ENCODE measurements at places on chromosomes 5 and 9.

- no peak overlapping the region for H3K27ac ChIP-seq
- DNase-seq = no peak
- H3K36me3 ChIP-seq = peaks cover 10% of the 10 kb centered on the region
- H3K4me1 ChIP-seq = peaks cover 25% of the 10 kb centered on the region
- no peak overlapping the region for H3K4me3 ChIP-seq
- H3K27me3 ChIP-seq = no peaks in the 10 kb centered on the region
Measured at GRCh38 chr5:16467363-16468219, 2.0 kb upstream of the ZNF622 start.

GRCh38 chr5:112634166-112634565, 103.5 kb upstream of the APC start:
- DNase-seq = no peak
- H3K27ac ChIP-seq = no peak overlapping the region
- H3K27me3 ChIP-seq = peaks cover 3% of the 10 kb centered on the region

GRCh38 chr5:84682531-84682930, 297.9 kb upstream of the EDIL3 start:
- H3K36me3 ChIP-seq = no peaks in the 10 kb centered on the region
- no peaks in the 10 kb centered on the region for H3K4me1 ChIP-seq
- no peak overlapping the region for H3K27ac ChIP-seq
- no peak overlapping the region for H3K4me3 ChIP-seq
- DNase-seq = no peak

- H3K4me3 ChIP-seq = no peak overlapping the region
- no peak overlapping the region for H3K27ac ChIP-seq
- DNase-seq = no peak
- H3K36me3 ChIP-seq = no peaks in the 10 kb centered on the region
Measured at GRCh38 chr9:117095081-117095480, 319.8 kb downstream of the ASTN2 start.

DNA sequence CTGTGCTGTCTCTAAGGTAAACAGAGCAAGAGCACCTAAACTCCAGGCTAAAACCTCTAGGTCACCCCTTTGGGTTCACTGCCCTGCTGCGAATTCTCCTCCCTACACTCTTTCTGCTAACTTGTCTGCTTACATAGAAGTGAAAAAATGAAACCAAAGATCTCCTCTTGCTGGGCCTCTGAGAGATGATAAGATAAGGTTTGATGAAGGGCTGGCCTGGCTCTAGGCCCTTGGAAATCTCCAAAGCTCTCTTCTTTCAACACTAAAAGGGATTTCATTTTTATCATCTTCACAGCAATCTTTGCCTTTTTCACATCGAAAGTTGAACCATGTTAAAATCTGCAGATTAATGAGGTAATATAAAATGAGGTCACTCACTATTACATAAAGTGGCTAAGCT, 450.8 kb upstream of the TLE4 start:
- H3K4me1 ChIP-seq = no peaks in the 10 kb centered on the region
- no peak overlapping the region for H3K27ac ChIP-seq
- no peak overlapping the region for H3K4me3 ChIP-seq
- H3K36me3 ChIP-seq = no peaks in the 10 kb centered on the region
- DNase-seq = no peak

DNA sequence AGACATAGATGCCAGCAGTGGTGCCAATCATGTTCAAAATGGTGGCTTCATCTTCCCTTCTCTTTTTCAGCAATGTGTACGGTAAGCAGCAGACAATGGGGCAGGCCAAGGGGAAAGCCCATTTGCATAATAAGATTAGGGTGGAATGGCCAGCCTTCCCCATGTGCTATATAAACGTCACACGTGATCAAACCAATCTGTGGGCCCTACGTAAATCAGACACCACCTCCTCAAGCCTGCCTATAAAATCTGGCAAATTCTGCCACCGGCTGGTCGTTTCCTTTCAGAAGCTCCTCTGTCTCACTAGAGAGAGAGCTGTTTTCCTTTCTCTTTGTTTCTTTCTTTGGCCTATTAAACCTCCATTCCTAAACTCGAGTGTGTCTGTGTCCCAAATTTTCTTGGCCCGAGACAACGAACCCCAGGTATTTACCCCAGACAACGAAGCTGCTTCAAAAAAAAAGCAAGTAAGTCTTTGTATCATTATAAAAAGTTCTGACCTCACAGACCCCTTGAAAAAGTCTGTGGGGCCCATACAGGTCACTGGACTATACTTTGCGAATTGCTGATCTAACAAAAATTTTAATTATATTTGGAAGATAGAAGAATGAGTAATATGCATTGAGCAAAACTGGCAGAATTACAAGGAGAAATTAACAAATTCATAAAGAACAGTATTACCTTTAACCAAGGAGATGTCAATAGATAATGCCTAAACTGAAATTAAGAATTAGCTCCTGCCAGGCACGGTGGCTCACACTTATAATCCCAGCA, 15.2 kb downstream of the ZBTB5 start:
- no peaks in the 10 kb centered on the region for H3K4me1 ChIP-seq
- no peak overlapping the region for H3K4me3 ChIP-seq

DNA sequence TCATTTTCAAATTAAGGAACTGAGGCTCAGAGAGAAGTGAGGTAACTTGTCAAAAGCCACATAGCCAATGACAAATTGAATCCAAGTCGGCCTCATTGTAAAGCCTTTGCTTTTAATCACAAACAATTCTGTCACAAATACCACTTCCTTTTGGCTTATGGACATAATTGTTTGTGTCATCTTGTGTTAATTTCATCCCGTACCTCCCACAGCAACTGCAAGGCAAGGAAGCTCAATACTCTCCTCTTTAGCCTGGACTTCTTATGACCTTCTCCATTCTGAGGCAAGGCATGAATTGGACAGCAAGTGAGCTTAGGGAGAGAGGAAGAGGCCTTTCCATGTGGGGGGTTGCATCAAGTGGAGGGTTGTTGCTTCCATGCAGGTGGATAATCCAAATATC, 62.2 kb upstream of the SLC2A8 start:
- no peak overlapping the region for H3K4me3 ChIP-seq
- no peak overlapping the region for H3K27ac ChIP-seq
- no peaks in the 10 kb centered on the region for H3K27me3 ChIP-seq
- DNase-seq = no peak
- H3K4me1 ChIP-seq = no peaks in the 10 kb centered on the region

GRCh38 chr5:11363631-11364178, 540.5 kb downstream of the CTNND2 start:
- H3K36me3 ChIP-seq = no peaks in the 10 kb centered on the region
- H3K4me1 ChIP-seq = no peaks in the 10 kb centered on the region
- H3K4me3 ChIP-seq = no peak overlapping the region
- no peak overlapping the region for H3K27ac ChIP-seq
- DNase-seq = no peak

GRCh38 chr9:83019246-83019645, 43.7 kb downstream of the RASEF start:
- H3K27me3 ChIP-seq = no peaks in the 10 kb centered on the region
- H3K4me1 ChIP-seq = no peaks in the 10 kb centered on the region
- H3K27ac ChIP-seq = no peak overlapping the region

- H3K27me3 ChIP-seq = no peaks in the 10 kb centered on the region
- H3K4me1 ChIP-seq = peaks cover 29% of the 10 kb centered on the region
- DNase-seq = no peak
- H3K36me3 ChIP-seq = peaks cover 61% of the 10 kb centered on the region
Measured at GRCh38 chr5:448766-449090, 5.8 kb downstream of the EXOC3 start.

DNA sequence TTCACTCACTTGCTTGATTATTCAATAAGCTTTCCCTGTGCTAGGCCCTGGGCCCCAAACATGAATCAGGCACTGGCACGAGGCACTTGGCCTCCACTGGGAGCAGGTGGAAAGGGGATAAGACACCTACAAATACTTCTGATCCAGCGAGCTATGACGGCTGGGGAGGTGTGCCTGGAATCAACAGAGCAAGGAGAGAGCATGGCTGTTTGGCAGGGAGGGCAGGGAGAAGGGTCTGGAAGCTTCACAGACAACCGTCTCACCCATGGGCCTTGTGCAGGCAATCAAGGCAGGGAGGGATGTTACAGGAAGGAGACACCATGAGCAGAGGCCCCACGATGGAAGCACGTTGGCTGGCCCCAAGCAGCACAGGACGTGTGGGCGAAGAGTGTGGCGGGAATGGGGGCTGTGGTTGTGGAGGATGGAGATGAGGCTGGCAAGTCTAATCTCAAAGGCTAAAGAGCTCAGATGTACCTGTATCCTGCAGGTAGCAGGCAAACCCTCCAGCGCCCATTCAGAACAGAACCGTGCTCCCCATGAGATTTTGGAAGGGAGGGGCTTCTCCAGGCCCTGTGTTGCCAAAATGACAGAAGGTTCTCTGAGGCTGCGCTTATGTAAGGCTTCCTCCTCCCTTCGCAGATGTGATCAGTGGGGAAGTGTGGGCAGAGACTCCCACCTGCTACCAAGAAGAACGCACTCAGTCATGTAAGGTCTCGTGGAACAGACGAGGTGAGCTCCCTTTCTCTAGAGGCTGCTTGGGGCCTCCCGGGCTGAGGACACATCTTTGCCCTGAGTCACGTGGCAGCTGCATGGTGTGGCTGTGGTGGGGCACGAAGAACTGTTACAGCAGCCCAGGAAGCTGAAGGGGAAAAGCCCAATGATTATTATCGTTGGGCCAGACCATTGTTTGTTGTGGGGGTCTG, 189.7 kb downstream of the DAB2IP start:
- no peaks in the 10 kb centered on the region for H3K36me3 ChIP-seq
- no peak for DNase-seq
- no peaks in the 10 kb centered on the region for H3K27me3 ChIP-seq
- no peak overlapping the region for H3K27ac ChIP-seq
- no peak overlapping the region for H3K4me3 ChIP-seq
- no peaks in the 10 kb centered on the region for H3K4me1 ChIP-seq

DNA sequence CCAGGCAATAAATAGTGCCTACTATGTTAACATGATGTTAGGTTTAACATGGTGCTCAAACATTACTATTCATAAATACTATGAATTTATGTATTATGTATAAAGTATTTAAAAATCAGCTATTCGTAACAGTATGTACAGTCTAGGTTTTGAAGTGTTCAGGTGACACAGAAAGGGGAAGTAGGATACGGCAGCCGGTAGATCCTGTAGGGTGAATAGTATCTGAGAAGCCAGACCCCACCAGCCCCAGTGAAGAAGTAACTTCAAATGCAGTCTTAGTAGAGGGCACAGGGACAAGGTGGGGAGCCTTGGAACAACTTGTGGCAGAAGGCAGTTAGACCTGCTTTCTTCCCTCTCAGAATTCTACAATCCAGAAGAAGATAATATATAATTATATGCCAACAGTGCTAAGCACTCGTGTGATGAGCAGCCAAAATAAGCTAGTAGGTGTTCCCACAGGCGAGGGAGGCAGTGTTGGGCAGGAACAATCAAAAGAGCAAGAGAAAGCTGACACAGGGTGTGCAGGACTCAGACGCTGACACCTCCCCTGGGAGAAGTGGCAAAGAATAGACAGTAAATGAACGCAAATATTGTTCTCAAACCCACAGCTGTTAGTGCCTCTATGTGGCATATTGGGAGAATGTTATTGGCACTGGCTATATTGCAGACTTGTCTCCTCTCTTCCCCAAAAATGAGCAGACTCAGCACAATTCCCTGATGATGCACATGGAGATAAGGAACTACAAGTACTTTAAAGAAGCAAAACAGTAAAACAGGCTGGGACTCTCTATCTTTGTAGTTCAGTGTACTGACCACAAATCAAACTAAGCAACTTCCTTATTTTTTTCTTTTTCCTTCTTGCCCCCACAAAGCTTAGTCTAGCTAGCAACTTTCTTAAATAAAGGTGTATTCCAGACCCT, 4.6 kb downstream of the ZNF367 start:
- peaks cover 25% of the 10 kb centered on the region for H3K4me1 ChIP-seq
- no peaks in the 10 kb centered on the region for H3K36me3 ChIP-seq
- peak; percentile 49 for DNase-seq
- H3K27ac ChIP-seq = peak overlapping the region; percentile 19

DNA sequence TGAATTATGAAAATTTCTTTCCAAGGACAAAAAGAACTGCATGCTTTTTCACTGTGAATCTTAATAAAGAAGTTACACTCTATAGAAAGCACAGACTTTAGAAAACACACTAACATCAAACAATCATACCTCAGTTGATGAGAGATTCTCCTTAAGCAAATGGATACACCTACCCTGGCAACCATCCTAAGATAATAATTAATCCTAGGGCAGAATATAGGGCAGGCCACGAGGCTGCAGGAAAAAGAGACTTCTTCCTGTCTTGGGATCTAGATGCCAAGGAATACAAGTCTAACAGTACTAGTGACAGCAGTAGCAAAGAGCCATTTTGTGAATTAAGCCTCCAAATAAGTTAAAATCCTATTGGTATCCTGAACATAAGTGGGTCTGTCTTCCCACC, 395.4 kb downstream of the EFNA5 start:
- H3K4me3 ChIP-seq = no peak overlapping the region
- DNase-seq = no peak
- H3K4me1 ChIP-seq = no peaks in the 10 kb centered on the region
- H3K36me3 ChIP-seq = no peaks in the 10 kb centered on the region

DNA sequence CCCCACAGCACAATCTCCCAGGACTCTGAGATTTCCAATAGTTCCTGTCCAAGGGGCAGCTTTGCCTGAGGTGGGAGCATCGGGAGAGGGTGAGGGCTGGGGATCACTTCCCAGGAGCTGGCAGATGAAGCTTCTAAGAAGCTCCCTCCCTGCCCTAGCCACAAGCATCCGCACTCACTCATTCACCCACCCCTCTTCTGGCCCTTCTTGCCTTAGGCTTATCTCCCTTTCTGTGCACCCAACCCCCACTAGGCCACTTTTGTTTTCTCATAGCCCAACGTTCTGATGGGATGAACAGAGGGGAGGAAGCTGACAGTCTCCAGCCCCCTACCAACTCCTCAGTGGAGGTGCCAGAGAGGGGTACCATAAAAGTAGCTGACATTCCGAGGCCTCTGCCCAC, 3.7 kb upstream of the PCDH1 start:
- no peak overlapping the region for H3K4me3 ChIP-seq
- H3K36me3 ChIP-seq = no peaks in the 10 kb centered on the region
- peaks cover 21% of the 10 kb centered on the region for H3K4me1 ChIP-seq
- H3K27me3 ChIP-seq = peaks cover 50% of the 10 kb centered on the region
- H3K27ac ChIP-seq = no peak overlapping the region

- H3K36me3 ChIP-seq = no peaks in the 10 kb centered on the region
- no peak for DNase-seq
- no peak overlapping the region for H3K4me3 ChIP-seq
- no peaks in the 10 kb centered on the region for H3K27me3 ChIP-seq
- H3K4me1 ChIP-seq = no peaks in the 10 kb centered on the region
- H3K27ac ChIP-seq = no peak overlapping the region
Measured at GRCh38 chr5:158908425-158909220, 191.1 kb downstream of the EBF1 start.

DNA sequence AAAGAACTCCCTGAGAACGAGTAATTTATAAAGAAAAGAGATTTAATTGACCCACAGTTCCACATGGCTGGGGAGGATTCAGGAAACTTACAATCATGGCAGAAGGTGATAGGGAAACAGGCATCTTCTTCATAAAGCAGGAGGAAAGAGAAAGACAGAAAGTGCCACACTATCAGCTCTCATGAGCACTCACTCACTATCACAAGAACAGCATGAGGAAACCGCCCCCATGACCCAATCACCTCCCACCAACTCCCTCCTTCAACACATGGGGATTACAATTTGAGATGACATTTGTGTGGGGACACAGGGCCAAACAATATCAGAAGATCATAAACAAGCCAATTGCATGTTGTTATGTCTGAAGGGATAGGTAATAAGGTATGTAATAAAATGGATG, 935.9 kb upstream of the COX7C start:
- no peak overlapping the region for H3K4me3 ChIP-seq
- H3K27me3 ChIP-seq = no peaks in the 10 kb centered on the region
- no peaks in the 10 kb centered on the region for H3K36me3 ChIP-seq

Data from natural killer cell (primary cell).